ENCODE measurements at places on chromosomes 3 and 15. TPM values are rescaled to one million over a fixed set of nuclear protein-coding genes. Genes with fewer than 3 reads are reported as not detected.

DNA sequence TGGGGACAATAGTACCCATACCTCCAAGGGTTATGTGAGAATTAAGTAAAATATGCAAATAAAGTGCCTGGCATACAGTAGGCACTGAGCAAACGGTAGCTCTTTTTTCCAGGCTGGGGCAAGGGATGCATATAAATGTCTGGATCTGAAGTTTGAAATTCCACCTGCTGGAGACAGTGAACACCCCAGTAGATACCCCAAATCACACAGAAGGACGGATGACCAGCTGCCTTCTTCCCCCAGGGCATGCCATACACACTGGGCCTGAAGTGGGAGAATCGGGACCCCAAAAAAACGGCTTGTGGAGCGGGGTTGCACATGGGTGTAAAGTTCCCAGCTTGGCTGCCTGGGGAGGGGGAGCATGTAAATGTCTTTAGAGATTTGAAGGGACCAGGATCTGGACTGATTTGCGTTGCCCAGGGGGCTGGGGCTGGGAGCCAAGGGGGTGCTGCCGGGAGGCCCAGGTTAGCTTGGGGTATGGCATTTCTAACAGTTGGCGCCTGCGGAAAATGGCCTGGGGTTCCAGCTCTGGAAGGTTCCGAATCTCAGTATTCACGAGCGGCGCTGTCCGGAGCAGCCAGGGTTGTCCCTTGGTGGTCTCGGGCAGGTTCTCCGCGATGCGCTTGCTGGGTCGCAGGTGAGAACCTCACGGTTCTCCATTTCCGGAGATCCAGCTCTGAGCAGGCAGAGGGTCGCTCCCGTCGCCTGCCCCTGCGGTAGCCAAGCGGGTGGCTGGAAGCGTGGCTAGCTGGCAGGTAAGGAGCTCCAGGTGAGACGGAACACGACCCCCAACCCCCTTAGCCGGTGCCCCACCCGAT is 42.6 kb upstream of the POLG start:
- no peak for DNase-seq

GRCh38 chr3:110929816-110930215 is 141.8 kb upstream of the NECTIN3 start:
- DNase-seq = no peak

GRCh38 chr3:14256561-14257342 is 78.1 kb downstream of the LSM3 start:
- no peak for DNase-seq

GRCh38 chr3:115693868-115694267 is 70.6 kb downstream of the GAP43 start:
- DNase-seq = no peak

- no peak for DNase-seq
Measured at GRCh38 chr15:34620814-34621213, 37.4 kb upstream of the GOLGA8B start.

GRCh38 chr3:11660242-11660641 is 16.5 kb upstream of the VGLL4 start:
- no peak for DNase-seq

- no peak for DNase-seq
Measured at GRCh38 chr3:142098964-142099363, 50.4 kb downstream of the TFDP2 start.

GRCh38 chr15:40082195-40082883 is 26.3 kb downstream of the BMF start:
- no peak for DNase-seq

- DNase-seq = no peak
Measured at GRCh38 chr3:27165321-27165721, 203.9 kb downstream of the NEK10 start.

GRCh38 chr3:43152649-43153048 is 46.8 kb upstream of the POMGNT2 start:
- DNase-seq = no peak

DNA sequence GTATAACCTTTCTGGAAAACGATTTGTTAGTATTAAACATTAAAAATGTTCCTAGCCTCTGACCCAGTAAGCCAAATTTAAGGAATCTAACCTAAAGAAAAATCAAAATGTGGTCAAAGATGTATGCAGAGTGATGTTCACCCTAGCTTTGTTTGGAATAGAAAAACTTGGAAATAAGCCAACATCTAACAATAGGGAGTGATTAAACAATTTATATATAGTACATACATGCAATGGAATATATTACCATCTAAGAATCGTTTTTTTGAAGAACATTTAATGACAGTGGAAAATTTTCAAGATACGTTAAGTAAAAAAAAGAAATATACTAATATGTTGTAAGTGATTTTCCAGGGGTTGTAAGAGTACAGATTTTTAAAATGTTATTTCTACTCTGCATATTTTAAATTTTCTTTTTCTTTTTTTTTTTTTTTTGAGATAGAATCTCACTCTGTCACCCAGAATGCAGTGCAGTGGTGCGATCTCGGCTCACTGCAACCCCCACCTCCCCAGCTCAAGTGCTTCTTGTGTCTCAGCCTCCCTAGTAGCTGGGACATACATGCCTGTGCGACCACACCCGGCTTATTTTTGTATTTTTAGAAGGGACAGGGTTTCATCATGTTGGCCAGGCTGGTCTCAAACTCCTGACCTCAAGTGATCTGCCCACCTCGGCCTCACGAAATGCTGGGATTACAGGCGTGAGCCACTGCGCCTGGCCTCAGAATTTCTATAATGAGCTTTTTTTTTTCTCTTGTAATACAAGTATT is 54.9 kb downstream of the ANP32A start:
- no peak for DNase-seq

DNA sequence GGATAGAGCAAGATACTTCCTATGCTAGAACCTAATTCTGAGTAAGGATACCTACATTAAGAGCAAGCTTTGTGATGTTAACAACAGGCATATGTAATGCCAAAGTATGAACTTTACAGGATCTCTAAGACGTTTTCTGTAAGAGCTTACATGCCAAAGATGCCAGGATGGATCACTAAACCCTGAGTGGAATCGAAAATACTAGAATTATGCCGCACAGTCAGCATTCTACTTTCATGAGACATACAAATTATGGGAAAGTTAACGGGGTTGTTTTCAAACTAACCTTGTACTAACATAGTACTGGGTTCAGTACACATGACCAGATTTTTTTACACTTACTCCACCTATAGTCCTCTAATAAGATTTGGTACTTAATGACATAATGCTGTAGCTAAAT is 55.1 kb downstream of the AAGAB start:
- DNase-seq = no peak

DNA sequence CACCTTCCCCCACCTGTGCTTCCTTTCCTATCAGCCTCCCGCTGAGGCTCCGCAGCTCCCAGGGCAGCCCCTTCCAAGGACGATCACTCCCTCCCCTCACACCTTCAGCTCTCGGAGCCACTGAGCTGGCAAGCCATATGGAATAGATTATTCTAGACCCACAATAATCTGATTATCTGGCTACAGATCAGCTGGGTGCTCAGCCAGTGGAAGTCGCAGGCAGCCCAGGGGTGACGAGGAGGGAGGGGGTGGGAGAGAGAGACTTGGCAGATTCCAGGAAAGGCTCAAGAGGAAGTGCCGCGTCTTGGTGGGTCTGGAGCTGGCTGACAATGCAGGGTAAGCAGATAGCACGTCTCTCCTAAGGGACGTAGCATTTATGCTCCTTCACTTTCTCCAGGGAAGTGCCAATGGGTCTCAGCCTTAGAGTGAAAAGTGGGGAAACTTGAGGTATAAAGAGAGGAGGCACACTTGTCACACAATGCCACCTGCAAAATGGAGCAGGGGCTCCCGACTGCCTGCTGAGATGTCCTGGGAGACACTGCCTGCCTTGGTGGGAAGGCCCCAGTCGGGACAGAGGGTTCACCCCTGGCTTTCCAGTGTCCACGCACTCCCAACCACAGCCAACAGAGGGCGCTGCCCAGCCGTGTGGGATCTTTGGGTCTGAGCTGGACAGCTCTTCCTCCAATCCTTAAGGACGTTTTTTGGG is 9.4 kb upstream of the MESP1 start:
- DNase-seq = peak; percentile 81

Gene SAMD7
- total RNA-seq = not detected

Gene SPTBN5
- total RNA-seq = 1.1 TPM

Gene HIGD1A
- 256 TPM for total RNA-seq

Gene SLC4A7
- total RNA-seq = 63.0 TPM

Gene SYNPR
- total RNA-seq = not detected

Measured in Daoy (cell line).